Stimulated activated CD8-positive, alpha-beta memory T cell treated with anti-CD3 and anti-CD28 coated beads, Interleukin-15, amount 100 ng/mL, for 48 hours (primary cell): ENCODE measurements at places on chromosomes 13 and 19.

DNA sequence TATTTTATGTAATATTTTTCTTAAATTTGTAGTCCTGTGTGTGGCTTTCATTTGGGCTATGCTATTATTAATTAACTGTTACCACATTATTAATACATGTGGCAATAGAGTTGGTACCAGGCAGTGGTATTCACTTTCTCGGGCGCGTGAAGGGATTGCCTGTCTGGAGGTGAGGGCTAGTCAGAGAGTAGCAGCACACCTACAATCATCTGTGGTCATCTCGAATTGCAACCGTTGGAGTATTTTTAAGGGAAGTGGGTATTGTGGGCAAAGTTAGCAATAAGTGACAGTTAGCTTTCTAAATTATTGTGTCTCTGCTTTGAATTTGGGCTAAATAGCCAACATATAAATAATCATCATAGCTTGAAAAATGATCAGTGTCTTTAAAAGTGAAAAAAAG lies 20.0 kb upstream of the GPR18 start:
- DNase-seq: no peak

- no peak for DNase-seq
Observed at GRCh38 chr13:79222427-79223205, 183.4 kb downstream of the RBM26 start.

DNA sequence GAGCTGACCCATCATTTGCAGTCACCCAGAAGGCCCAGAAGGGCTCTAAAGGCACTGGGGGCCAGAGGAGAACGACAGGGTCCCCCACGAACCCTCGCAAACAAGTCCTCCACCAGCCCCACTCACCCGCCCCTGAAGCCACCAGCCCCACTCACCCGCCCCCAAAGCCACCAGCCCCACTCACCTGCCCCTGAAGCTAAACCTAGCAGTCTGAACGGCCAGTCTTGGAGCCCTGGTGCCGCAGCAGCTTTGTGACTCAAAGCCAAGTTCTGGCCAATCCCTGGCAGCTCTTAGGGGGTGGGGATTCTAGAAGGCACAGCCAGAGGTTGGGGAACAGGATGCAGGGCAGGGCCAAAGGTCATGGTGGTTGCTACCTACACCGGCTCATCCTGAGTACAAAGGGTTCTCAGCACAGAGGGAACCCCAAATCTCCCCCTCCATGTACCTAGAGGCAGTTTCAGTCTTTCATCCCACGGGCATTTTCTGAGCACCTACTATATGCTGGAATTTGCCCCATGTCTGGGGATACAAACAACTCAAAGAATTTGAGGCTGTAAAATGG lies at the start of gene IQCN:
IQCN (minus strand) TSS at position 234 of the 562 bp plus-strand sequence. CDS start 4,974 bp downstream, outside the sequence.
- no peak for DNase-seq

- no peak for DNase-seq
Observed at GRCh38 chr13:59425211-59425741, 738.5 kb downstream of the DIAPH3 start.

DNA sequence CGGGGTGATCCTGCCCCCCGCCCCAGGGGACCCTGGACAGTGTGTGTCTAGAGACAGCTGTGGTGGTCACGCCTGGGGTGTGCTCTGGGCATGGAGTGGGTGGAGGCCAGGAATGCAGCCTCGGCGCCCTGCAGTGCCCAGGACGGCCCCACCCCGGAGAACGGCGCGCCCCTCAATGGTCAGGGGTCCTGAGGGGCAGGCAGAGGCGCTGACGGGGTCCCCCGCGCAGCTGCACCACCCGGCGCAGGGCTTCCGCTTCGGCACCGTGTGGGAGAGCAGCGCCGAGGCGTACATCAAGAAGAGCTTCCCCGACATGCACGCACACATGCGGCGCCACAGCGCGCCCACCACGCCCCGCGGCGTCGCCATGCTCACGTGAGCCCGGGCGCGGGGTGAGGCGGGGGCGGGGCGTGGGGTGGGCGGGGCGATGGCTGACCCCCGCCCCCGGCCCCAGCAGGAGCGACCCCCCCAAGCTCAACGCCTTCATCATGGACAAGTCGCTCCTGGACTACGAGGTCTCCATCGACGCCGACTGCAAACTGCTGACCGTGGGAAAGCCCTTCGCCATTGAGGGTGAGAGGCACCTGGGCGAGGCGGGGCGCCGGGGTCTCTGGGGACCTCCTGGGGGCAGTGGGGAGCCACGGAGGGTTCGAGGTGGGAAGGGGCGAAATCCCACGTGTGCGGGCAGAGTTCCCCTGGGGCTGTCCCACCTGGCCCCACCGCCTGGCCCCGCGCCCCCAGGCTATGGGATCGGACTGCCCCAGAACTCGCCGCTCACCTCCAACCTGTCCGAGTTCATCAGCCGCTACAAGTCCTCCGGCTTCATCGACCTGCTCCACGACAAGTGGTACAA lies 7.4 kb downstream of the GRIN3B start:
- no peak for DNase-seq

GRCh38 chr19:4580961-4581665 lies 21.6 kb upstream of the SEMA6B start:
- DNase-seq: no peak

- DNase-seq: no peak
Observed at GRCh38 chr19:32876919-32877285, 7.3 kb upstream of the SLC7A9 start.

GRCh38 chr19:34475026-34475974 lies 6.3 kb upstream of the WTIP start:
- no peak for DNase-seq
